ENCODE measurements at places on chromosomes 7 and 10.

DNA sequence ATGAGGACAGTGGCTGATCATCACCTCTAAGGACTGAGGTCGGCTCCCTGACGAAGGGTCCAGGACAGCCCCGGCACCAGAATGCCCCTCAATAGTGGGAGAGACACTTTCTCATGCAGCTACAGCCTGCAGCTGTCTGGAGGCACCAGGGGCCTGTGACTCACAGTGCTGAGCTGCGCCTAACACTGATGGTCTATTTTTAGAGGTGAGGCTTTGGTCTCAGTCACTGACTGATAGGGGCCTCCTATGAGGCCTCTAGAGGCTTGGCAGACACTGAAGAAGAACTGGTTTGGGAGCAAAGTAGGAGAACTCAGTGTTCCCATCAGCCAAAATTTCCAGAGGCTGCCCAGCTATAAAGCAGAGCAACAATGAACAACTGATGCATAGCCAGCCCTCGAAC, 130.1 kb downstream of the COBL start:
- peak; percentile 5 for DNase-seq

DNA sequence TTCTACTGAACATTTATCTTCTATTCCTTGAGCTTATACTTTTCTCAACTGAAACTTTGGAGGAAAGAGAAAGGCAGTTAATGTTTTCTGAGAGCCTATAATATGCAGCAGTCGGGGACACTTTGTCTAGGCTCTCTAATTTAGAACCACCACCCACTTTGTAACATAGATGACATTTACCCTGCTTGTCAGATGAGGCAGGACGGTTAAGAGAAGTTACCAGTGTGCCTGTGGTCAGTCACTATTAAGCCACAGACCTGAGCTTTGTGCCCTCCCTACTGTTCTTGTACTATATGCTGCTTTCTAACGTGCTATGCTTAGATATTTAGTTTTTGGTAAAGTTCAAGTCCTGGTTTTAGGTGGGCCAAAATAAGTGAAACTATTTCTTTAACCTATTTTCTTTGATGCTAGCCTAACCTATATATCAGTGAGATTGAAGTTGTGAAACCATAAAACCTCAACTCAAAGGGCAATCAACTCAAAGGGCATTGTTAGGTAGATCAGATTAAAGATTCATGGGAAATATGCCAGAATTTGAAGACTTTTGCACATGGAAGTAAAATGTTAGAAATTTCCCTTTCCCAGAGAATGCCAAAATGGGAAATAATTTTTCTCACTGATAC, 156.5 kb upstream of the AGR3 start:
- DNase-seq, result no peak

- DNase-seq, result no peak
Observed at GRCh38 chr10:98478430-98479222, 31.9 kb upstream of the HPS1 start.

GRCh38 chr10:104694074-104694473, 53.0 kb downstream of the SORCS3 start:
- no peak for DNase-seq

DNA sequence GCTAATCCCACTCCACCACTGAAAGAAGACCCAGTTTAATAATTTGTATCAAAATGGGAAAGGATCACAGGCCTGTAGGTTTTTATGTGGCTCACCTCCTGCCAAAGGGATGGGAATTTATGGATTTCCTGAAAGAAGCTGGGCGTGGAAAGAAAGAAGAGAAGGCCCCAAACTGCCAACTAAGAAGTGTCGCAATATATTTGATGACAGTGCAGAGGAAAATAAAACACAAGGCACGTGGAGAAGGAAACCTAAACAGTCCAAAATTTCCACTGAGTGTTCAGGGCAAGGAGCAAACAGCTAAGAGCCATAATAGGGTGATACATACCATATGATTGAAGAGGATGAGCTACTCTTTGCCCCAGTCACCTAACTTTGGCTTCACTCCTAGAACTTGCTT, 667.2 kb downstream of the GATA3 start:
- DNase-seq, result no peak

DNA sequence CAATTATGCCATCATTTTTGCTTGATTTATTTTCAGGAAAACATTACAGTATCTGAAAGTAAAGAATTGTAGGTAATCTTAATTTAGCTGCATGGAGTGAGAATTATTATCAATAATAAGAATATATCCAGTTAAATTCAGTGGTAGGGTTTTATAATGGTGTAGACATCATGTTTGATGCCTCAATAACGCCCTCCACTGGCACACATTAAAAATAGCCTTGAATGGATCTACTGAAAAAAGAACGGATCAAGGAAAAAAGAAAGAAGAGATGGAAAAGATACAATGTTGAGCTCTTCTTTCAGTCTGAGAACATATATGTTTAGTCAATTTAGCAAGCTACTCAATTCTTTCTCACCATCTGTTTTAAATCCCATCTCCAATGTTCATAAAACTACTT, 319.2 kb downstream of the CDC14C start:
- DNase-seq, result no peak

GRCh38 chr10:71128311-71128980, 83.9 kb upstream of the UNC5B start:
- no peak for DNase-seq

- DNase-seq, result no peak
Observed at GRCh38 chr7:97439637-97440214, 292.2 kb upstream of the TAC1 start.

- peak; percentile 53 for DNase-seq
Observed at GRCh38 chr7:44486693-44487092, 3.8 kb downstream of the NUDCD3 start.

GRCh38 chr7:43784030-43784584, 25.6 kb downstream of the BLVRA start:
- DNase-seq, result no peak

DNA sequence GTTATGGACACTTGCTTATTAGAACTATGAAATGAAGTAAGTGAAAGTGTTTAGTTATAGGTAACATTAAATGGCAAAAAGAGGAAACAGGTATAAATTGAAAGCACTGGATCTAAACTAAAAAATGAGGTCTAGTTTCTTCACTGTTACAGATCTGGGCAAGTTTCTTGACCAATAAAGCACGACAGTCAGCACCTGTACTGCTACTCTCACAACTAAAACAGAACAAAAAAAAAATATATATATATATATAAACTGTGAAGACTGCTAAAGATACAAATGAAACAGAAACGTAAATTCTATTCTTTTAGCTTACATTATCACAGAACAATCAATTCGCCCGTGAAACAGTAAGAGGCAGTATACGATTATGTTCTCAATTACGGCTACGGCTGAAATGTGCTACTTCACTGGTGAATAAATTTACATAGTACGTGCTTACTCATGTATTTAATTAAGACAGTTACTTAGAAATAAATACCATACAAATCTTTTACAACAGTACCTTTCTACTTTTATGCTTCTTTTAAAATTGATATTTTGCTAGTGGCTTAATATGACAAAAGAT, 4.2 kb downstream of the AHR start:
- peak; percentile 30 for DNase-seq

GRCh38 chr7:45177801-45178200, 20.2 kb downstream of the RAMP3 start:
- no peak for DNase-seq

DNA sequence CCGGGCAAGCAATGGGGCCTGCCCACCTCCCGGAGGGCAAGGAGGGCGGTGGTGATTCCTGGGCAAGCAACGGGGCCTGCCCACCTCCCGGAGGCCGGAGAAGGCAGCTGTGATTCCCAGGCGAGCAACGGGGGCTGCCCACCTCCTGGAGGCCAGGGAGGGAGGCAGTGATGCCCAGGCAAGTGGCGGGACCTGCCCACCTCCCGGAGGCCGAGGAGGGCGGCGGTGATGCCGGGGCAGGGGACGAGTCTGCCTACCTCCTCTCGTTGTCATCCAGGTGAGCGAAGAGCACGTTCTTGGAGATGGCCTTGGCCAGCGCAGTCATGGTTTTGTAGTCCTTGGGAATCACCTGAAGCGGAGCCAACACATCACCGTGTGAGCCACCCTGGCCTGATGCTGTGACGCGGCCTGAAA, 49.5 kb upstream of the DNAAF5 start:
- no peak for DNase-seq

- peak; percentile 92 for DNase-seq
Observed at GRCh38 chr10:21372651-21373410, 152.7 kb downstream of the SKIDA1 start.

- no peak for DNase-seq
Observed at GRCh38 chr10:15353471-15354017, 17.5 kb downstream of the FAM171A1 start.

DNA sequence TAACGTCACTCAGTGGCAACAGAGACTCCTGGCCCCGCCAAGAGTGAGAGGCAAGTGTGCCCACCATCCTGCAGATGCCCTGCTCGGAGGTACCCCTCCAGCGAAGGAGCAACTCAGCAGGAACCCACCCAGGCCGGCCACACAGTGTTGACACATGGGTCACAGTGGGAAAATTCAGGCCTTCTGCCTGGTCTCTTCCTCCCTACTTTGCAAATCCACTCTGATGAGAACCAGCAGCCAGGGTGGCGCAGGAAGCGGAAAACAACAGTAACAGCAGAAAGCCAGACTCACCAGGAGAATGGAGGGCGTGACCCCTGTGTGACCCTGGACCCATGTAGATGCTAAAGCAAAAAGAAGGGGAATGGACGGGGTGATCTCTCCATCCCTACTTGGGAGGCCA, 53.8 kb downstream of the CTBP2 start:
- no peak for DNase-seq

GRCh38 chr10:29344073-29344820, 55.4 kb downstream of the LYZL1 start:
- DNase-seq, result peak; percentile 92
